Mucosa of gallbladder (tissue), 1 donor: ENCODE measurements at places on chromosomes 7 and 10.

GRCh38 chr10:1706711-1707110, 30.6 kb downstream of the ADARB2 start:
- no peak for DNase-seq

- DNase-seq, result no peak
These were observed 650.5 kb upstream of the MKI67 start for GRCh38 chr10:128776673-128777252.

GRCh38 chr10:126146771-126147170, 241.5 kb downstream of the ADAM12 start:
- no peak for DNase-seq

- no peak for DNase-seq
These were observed 313.1 kb upstream of the RNF32 start for GRCh38 chr7:156327474-156327873.

DNA sequence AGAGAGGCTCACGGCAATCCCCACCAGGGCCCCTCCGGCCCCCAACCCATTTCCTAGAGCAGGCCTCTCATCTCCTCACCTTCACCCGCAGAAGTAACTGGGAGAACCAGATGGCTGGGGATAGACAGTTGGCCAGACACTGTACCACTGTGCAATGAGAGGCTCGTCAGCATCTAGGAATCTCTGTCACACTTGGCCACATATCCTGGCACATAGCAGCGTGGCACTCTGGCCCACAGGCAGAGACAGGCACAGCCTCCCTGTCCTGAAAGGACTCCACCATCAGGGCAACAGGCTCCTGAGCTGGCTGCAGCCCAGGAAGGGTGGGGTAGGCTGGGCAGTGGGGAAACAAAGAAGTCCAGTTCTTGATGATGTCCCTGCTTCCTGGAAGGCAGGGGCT, 45.8 kb downstream of the C10orf143 start:
- no peak for DNase-seq

DNA sequence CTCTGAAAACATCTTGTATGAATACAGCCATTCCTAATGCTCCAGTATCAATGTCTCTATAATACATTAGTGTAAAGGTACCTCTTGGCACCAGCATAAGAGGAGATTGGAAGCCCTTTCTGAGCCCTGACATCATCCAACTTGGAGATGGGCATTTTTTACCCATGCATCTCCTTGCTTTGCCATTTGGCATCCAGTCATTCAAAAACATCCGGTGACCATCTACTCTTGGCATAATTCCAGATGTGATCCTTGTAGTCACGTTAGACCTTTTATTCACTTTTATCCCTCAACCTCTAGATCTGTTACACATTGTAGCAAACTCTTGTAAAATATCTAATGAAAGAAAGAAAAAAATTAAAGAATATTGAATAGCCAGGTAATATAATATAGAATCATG, 17.9 kb upstream of the SGMS1 start:
- no peak for DNase-seq

GRCh38 chr7:27164045-27164366, 1.3 kb downstream of the HOXA9 start:
- no peak for DNase-seq

DNA sequence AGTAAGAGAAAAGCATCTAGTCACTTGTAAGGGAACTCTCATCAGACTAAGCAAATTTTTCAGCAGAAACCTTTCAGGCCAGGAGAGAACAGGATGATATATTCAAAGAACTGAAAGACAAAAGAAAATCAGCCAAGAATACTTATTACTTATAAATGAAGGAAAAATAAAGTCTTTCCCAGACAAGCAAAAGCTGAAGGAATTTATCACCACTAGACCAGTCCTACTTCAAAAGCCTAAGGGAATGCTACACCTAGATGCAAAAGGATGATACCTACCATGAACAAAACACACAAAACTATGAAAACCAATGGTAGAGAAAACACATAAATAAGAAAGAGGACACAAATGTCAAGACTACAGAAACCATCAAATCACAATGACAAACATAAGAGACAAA, 126.6 kb upstream of the ABCB5 start:
- DNase-seq, result no peak

DNA sequence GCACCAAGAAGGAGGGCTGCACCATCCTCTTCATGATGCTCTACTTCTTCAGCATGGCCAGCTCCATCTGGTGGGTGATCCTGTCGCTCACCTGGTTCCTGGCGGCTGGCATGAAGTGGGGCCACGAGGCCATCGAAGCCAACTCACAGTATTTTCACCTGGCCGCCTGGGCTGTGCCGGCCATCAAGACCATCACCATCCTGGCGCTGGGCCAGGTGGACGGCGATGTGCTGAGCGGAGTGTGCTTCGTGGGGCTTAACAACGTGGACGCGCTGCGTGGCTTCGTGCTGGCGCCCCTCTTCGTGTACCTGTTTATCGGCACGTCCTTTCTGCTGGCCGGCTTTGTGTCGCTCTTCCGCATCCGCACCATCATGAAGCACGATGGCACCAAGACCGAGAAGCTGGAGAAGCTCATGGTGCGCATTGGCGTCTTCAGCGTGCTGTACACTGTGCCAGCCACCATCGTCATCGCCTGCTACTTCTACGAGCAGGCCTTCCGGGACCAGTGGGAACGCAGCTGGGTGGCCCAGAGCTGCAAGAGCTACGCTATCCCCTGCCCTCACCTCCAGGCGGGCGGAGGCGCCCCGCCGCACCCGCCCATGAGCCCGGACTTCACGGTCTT, 1.9 kb downstream of the FZD1 start:
- DNase-seq, result no peak

DNA sequence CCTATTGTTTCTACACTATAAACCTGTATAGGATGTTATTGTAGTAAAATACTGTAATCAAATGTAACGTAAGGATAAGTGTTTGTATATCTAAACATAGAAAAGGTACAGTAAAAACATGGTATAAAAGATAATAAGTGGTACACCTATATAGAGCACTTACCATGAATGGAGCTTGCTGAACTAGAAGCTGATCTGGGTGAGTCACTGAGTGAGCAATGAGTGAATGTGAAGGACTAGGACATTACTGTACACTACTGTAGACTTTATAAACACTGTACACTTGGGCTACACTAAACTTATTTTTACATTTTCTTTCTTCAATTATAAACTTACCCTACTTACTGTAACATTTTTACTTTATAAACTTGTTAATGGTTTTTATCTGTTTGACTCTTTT, 732.9 kb upstream of the LRRN3 start:
- DNase-seq, result no peak

GRCh38 chr10:115026056-115026745, 67.0 kb upstream of the ATRNL1 start:
- no peak for DNase-seq

DNA sequence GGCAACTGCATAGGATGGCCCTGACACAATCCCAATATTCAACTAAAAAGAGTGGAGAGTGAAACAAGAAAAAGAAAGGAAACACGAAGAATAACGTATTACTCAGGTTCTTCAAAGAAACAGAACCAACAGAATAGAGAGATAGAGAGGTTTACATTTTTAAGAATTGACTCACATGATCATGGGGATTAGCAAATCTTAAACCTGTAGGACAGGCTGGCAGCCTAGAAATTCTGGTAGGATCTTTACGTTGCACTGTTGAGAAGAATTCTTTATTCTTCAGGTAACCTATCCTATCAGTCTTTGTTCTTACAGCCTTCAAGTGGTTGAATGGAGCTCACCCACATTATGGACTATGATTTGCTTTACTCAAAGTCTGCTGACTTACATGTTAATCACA, 103.9 kb downstream of the AASS start:
- no peak for DNase-seq

GRCh38 chr10:12782537-12782936, 219.0 kb downstream of the CCDC3 start:
- no peak for DNase-seq

- DNase-seq, result no peak
These were observed 45.3 kb upstream of the EGR2 start for GRCh38 chr10:62861507-62861906.

- DNase-seq, result peak; percentile 59
These were observed 4.2 kb upstream of the UPP1 start for GRCh38 chr7:48084727-48085432.

GRCh38 chr7:120442838-120443237, 169.9 kb downstream of the KCND2 start:
- no peak for DNase-seq

DNA sequence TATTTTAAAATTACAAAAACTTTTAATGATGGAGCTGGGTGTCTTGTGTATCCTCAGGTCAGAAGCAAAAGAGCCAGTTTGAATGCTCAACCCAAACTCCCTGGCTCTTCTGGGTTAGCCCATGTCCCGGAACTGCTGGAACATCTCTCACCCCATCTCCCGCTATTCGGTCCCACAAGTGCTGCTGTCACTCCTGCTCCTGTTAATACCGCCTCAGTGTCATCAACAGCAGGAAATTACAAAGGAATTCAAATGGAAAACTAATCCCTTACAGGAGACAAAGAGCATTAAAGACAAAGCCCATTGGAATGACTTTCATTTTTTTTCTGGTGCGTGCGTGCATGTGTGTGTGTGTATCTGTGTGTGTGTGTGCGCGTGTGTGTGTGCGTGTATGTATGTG, 112.0 kb upstream of the C7orf33 start:
- no peak for DNase-seq

DNA sequence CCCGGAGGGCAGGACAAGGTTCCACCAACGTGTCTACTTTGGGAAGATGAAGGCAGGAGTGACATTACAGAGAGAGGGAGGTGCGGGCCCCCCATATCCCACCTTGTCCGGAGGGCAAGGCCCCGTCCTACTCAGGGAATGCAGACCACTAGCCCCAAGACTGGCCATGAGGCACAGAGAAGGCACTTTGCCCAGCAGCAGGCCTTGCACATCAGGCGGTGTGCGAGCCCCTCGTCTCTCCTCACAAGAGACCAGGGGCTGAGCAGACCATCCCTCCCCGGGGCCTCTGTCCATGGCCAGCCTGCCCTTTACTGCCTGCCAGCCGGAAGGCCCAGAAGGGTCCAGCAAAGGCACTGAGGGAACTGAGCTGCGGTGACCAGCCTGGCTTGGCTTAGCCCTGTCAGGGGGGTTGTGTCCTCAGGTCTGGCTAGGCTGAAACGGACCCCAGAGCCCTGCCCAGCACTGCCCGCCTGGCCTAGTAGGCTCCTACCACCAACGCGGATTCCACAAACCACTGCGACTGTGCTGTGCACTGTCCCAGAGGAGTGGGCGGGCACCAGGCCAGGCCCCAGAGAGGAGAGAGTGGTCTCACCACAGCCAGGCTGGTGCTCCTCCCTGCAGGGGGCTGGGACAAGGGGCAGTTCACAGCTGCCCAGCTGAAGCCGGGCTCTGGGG, 16.7 kb downstream of the CAMK2B start:
- DNase-seq, result peak; percentile 8

DNA sequence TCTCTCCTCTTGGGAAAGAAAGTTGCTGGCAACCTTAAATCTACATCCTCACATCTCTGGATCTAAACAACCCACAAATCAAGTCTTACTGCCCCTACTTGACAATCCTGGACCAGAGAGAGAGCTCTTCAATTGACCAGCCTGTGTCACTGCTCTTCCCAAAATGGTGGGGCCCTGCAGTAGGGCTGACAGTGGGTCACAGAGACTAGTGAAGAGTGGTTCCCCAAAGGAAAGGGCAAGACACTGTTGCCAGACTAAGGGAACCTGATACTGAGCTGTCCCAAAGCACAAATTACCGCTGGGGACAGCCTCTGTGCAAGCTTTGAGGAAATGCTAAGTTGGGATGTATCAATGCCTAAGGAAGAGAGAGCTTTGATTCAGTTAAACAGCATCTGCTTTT, 4.5 kb upstream of the GPRIN2 start:
- no peak for DNase-seq

DNA sequence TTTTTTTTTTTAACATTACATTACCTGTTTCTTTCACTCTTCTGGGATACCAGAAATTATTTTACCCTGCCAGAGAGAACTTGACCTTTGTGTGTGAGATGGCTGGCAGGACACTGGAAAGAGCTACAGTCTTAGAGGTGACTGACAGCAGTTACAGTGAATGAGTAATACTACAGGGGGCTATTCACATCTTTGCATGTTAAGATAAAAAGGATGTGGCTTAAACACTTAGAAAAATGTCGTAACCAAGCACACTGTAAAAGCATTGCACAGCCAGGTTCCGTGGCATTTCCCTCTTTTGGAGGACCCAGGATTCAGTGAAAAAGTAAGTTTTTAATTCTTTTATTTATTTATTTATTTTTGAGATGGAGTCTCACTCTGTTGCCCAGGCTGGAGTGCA, 18.8 kb upstream of the TBC1D12 start:
- no peak for DNase-seq

DNA sequence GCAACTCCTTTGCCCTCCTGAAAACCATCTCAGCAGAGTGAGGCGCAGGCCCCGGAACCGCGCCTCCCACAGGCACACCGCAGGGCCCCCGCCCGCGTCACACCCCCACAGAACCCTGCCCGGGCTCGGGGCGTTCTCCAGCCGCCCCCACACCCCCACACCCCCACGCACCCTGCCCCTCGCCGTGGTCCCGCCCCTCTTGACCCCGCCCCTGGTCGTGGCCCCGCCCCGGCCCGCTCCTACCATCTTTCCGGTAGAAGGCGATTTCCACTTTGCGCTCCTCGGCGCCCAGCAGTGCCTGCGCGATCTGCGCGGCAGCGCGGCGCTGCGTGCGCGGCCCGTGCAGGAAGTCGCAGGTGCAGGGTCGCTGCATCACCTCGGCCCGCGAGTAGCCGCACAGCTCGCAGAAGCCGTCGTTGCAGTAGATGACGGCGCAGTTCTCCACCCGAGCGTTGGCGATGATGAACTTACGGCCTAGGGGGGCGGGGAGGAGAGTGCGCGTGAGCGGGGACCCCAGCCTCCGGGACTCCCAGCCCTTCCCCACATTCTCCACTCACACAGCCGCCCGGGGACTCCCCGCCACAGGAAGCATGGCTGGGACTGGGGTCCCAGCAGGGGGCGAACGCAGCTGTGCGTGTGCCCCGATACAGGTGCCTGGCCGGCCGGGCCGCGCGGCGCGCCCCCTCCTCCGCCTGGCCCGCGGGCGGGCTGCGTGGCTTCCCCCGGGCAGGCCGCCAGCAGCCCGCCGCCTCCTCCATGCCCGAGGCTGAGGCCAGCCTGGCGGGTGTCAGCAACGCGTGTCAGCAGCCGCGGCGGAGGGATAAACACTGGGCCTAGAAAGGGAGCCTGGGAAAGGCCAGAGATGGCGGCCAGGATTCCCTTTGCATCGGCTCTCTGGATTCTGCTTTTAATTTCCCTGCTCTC, 3.4 kb downstream of the KCNH2 start:
- DNase-seq, result peak; percentile 41

DNA sequence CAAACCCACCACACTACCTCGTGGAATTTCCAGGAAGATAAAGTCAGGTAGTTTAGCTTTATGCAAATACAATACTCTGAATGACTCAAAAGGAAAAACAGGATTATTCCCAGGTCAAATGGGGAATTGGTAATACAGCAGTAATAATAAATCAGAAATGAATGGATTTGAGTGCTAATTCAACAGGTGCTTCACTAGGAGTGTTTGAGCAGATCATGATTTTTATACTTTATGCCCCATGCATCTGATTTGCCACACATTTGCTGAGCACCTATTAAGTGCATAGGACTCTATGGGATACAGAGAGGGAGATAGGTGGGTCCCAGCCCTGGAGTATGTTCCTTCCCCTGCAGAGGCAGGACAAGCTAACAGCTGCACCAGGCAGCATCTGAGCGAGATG, 381.4 kb upstream of the PODXL start:
- no peak for DNase-seq
